ENCODE measurements at places on chromosomes 12 and 14. TPM values are rescaled to one million over a fixed set of nuclear protein-coding genes. Genes with fewer than 3 reads are reported as not detected.

GRCh38 chr12:38156497-38157245 lies 159.9 kb upstream of the ALG10B start:
- no peak for DNase-seq

The SDSL gene
- 12.9 TPM for total RNA-seq

DNA sequence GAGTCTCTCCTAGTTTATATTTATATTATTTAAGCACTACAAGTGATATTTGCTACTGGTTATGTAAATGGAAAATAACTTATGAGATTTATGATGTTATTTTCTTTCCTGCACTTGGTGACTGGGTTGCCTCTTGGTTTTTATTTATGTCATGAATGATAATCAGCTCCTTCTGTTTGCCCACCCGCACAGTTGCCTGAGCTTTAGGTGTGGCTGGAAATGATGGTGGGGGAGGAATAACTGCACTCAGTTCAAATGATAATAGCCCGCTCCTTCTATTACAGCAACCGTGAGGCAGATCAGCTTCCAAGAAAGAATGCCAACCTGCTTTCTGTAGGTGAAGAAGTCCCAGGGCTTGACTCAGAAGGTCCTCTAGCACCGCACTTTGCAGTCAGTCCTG lies 190.2 kb upstream of the CAND1 start:
- DNase-seq: no peak

DNA sequence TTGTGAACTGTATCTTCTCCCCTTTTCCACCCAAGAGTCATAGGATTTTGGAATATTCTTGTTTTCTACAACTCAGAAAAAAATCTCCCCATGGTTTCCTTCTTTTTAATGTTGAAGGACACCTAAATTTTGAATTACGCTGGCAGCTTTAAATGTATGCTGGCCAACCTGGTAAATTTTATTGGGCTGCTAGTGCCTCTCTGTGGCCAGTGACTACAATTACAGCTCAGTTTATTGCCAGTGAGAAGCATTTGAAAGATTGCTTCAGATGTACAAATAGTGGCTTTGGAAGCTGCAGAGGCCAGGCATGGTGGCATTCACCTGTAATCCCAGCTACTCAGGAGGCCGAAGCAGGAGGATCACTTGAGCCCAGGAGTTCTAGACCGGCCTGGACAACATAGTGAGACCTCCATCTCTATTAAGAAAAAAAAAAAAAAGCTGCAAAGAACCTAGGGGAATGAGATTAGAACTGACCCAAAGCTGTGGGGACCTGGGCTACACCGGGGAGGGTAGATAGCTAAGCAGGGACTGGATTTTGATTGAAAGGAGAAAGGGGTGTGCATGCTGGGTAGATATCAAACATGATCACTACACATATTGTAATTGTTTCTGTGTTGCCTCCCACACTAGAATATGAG lies 7.6 kb upstream of the RAB21 start:
- DNase-seq: peak; percentile 53

The ARMH4 gene
- 3.1 TPM for total RNA-seq

GRCh38 chr12:112627851-112628250 lies 163.7 kb upstream of the RPH3A start:
- no peak for DNase-seq
